Fibroblast of skin of scalp (primary cell): ENCODE measurements at places on chromosomes 3 and 15.

DNA sequence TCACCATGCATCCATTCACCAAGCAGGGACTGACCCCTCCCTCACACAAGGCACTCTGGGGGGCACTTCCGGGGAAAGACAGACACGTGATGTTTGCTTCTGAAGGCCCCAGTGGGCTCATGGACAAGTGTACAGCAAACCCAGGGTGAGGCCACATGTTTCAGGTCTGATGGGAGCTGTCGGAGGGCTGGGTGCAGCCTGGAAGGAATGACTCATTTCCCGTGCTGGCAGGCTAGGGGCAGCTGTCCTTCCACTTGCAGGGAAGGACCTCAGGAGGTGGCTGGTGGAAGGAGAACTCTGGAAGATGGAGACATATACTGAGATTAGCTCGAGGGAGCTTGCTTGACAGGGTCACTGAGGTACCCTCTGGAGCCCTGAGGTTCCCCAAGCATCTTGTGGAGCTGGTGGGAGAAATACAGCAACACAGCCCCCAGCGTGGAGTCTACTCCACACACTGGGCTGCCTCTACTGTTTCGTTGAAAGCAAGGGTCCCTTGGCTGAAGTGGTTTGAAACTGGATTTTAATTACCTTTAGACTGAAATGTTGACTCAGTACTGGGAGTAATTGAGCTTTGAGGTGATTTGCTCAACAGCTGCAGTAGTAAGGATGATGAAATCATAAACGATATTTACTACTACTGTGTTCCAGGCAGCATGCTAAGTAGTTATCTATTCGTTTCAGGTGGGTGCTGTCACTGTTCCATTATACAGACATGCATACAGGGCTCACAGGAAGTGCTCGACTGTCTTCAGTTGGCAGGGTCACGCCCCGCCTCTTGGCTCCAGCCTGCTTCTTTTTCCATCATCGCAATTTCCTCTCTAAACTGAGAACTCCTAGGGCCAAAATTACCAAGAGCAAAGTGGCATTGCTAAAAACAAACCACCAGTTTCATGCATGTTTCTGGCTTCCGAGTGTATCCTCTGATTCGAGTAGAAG lies 230.4 kb downstream of the ADAMTS17 start:
- DNase-seq: peak; percentile 81

DNA sequence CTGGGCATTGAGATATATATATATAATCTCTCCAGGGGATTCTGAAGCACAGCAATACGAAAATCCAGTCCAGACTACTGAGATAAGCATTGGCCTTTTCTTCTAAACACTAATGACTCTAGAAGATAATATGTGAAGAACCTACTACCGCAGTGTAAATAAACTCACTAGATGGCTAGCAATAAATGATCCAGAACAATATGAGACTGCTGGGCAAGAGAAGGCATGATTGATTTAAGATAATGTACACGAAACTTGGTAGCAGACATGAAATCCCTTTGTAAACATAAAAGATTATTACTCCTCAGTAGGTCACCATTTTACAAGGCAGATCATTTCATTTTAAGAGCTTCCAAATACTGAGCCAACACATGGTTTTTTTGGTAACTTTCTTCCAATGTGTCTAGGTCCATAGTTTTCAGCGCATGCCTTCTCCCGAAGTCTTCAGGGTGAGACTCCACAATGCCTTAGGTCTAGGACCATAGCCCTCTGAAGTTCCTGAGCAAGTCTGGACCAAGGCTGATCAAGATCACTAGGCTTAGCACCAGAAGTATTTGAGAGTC lies 193.2 kb downstream of the LRRN1 start:
- DNase-seq: no peak

DNA sequence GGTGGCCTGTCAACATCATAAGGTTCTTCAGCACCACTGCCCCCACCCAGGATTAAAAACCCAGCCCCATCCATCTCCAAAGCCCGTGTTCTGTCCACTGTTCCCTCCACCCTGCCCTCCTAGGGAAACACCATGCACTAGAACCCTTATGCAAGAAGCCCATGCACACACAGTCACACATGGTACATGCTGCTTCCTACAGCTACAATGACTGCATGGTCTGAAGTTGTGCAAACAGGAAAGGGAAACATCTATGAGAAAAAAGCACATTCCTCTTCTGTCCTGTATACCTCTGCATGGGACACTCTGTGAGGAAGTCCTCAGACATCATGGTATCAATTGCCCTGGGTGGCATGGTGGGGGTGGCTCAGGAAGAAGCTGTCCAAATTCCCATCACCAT lies 108.6 kb upstream of the MRPS22 start:
- DNase-seq: no peak

GRCh38 chr3:160170409-160171370 lies 54.5 kb upstream of the C3orf80 start:
- no peak for DNase-seq

DNA sequence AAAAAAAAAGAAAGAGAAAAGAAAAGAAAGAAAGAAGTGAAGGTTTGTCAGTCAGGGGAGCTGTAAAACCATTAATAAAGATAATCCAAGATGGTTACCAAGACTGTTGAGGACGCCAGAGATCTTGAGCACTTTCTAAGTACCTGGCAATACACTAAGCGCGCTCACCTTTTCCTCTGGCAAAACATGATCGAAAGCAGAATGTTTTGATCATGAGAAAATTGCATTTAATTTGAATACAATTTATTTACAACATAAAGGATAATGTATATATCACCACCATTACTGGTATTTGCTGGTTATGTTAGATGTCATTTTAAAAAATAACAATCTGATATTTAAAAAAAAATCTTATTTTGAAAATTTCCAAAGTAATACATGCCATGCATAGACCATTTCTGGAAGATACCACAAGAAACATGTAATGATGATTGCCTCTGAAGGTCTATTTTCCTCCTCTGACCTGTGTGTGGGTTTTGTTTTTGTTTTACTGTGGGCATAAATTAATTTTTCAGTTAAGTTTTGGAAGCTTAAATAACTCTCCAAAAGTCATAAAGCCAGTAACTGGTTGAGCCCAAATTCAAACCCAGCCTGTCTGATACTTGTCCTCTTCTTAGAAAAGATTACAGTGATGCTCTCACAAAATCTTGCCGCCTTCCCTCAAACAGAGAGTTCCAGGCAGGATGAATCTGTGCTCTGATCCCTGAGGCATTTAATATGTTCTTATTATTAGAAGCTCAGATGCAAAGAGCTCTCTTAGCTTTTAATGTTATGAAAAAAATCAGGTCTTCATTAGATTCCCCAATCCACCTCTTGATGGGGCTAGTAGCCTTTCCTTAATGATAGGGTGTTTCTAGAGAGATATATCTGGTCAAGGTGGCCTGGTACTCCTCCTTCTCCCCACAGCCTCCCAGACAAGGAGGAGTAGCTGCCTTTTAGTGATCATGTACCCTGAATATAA lies 2.0 kb downstream of the B2M start:
- DNase-seq: peak; percentile 42

DNA sequence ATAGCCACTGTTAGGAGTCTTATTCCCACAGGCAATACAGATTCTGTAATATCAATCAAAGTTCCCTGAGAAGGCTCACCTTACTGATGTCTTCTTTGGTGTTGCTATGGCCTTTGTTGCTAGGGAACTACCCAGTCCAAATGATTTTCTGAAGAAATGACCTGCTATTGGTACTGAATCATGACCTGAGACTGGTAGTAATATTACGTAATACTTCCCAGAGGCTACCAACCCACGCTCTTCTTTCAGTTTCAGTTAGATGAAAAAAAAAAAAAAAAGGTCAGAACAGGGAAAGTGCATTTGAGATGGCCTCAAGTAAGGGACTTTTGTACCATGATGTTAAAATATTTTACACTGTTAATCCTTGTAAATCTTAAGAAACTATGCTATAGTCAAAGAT lies 1092.5 kb upstream of the EPHA6 start:
- no peak for DNase-seq

GRCh38 chr3:132134611-132135010 lies 99.8 kb upstream of the CPNE4 start:
- DNase-seq: peak; percentile 89

DNA sequence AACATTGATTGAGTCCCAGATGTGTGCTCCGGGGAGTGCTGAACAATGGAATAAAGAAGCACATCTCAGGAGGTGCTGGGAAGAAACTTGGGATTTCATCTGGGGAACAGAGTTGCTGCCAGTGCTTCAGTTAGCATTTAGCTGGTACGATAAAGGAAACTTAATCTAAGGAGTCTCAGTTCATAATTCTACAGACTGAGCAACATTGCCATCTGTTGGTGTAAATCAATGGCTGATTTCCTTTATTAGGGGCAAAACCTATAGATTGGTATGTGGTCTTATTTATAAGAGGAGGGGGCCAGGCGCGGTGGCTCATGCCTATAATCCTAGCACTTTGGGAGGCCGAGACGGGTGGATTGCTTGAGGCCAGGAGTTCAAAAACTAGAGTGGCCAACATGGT lies 8.9 kb downstream of the MKRN2OS start:
- peak; percentile 18 for DNase-seq

- DNase-seq: no peak
Observed at GRCh38 chr15:68414206-68414555, 17.8 kb downstream of the ITGA11 start.

DNA sequence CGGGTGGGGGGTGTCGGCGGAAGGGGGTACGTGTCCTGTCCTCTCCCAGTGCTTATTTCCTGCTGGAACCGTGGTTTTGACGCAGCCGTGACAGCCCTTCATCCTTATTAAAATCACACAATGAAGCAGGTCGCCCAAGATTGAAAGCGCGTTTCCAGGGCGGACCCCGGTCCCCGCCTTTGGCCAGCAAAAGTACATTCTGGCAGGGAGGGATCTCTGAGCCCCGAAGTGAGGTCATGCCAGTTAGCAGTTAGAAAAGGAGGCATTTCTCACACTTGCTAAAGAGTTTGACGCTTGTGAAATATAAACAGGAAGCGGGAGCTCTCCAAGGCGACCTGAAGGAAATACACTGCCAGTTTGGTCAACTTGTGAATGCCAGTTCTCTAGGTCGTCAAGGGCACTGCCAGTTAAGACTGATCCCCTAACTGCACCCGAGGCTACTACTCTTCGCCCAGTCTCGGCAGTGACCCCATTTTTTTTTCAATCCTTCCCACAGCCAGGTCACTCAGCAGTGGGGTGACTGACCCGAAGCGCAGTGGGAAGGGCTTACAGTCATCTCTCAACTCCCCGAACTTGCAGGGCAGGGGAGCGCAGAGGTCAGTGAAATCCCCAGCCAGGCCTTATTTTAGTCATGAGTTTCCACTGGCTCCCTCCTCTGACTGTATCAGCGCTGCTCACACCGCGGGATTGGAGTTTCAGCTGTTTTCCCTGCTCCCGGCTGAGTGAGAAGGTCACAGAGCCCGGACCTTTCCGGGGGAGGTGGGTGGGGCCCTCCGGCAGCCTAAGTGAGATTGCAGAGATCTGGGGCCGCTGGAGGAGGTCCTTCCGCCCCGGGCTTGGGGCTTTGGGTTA lies 2.0 kb upstream of the BHLHE40 start:
- DNase-seq: peak; percentile 67

DNA sequence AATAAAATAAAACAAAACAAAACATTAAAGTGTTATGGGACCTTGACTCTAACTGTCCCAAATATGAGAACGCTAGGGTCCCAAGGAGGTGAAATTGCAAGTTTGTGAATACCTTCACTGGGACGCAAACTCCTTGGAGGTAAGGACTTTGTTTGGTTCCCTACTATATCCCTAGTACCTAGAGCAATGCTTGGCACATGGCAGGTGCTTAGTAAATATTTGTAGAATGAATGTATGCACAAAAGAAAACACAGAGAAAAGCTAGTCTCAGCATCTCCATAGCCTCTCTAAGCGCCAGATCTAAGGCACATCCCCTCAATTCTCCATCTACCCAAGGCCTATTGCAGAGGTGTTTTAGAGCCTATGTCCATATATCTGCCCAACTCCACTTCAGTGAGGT lies 30.5 kb downstream of the GPR176 start:
- DNase-seq: no peak

- DNase-seq: no peak
Observed at GRCh38 chr15:101246824-101247745, 4.8 kb downstream of the CHSY1 start.

GRCh38 chr15:58380280-58380945 lies 51.4 kb upstream of the LIPC start:
- no peak for DNase-seq

DNA sequence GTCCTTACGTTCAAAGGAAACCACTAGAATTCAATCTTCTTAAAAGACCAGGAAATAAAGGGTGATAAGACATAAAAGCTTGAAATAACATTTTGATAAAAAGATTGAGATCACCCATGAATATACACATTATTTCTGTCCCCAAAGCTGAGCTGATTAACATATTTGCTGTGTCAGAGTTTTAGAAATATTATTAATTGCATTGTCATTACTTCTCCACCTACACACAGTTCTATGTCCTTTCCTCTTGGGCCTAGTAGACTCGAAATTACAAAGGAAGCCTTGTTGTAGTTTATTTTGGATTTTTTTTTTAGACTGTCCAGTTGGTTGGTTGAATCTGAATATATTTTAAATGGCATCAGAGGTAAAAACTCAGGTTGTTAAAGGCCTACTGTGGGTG lies 81.0 kb upstream of the NR2E3 start:
- no peak for DNase-seq
